ENCODE measurements at places on chromosomes 7 and 10.

- DNase-seq = no peak
Measured at GRCh38 chr10:114405011-114405350, 679 bp upstream of the AFAP1L2 start.

DNA sequence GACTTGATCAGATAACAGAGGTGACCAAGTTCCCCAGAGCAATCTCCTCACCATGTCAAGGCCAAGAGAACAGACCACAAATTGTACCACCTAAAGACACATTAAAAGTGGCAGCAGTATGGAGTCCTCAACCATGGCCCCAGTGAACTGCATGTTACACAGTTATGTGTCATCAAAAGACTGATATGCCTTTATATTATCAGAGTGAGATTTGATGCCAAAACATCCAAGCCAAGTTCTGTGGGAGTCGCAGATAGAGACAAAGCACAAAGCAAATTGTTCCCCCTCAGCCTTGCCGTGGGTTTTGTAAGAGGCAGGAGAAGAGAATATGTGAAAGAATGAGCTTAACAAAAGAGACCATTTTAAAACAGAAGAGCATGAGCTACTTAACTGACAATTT, 39.2 kb upstream of the TES start:
- DNase-seq = no peak

GRCh38 chr10:24912215-24912614, 40.2 kb downstream of the PRTFDC1 start:
- DNase-seq = peak; percentile 70

DNA sequence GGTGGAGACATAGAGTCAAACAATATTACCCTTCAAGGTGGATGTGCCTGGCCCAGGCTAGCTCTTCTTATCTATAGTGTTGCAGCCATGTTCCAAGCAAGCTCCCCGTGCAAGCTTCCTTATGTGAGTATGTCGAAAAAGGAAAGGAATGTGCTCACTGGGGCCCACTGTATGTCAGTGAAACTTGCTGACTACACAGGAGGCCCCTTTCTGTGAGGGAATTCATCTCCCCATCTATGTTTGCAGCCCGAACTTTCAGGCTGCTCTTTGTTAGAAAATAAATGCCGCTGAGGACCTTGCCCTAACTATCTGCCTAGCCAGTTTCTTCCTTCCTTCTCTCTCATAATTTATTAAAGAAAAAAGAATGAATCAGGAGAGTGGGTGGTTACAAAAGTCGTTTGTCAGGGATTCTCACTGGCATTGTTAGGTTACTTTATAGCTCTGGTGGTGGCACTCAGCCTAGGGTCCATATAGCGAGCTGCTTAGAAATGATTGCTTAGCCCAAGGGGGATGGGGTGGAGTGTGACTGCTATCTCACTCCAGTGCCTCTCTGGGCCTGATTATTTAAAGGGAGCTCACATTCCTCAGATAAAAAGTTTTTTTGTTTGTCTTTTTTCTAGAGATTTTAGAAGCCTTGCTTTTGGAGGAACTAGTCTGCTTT, 302.1 kb downstream of the ABCA13 start:
- DNase-seq = no peak

DNA sequence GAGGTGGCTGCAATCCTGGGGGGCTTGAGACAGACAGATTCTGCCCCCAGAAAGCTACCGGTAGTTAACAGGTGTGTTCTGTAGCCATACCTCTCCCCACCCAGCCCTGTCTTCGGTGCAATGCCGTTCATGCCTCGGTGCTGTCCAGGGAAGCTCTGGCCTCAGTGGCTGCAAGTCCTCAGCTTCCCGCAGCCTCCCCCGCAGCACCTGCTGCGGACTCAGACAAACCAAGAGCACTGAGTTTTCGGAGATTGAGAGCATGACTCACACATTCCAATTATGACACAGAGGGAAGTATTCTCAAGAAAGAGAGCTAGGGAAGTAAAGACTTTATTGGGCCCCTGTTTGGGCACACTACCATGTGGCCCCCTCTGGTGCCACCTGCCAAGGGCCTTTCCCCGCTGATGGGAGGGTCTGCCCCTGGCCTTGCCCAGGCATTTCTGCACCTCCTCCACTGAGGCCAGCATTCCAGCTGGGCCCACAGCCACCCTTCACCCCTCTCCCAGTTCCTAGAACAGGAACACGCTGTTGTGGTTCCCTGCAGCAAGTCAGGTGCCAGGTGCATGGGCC, 30.2 kb upstream of the EZH2 start:
- DNase-seq = peak; percentile 76

All from ELR (cell line).